ENCODE measurements at places on chromosomes 1 and 21.

DNA sequence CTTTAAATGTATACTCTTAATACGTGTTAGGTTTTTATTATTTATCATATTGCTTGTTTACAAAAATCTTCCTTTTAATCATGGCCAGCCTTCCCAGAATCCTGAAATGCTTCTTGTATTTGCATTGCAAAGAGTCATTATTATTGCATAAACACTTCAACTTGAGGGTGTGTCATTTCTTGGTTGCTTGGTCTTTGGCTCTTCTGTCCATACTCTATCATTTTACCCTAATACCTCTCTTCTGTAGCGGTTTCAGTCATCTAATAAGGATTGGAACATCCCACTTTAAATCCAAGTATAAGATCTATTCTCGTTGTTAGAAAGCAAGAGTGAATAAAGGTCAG, 200.6 kb upstream of the CACYBP start:
- no peak for DNase-seq

DNA sequence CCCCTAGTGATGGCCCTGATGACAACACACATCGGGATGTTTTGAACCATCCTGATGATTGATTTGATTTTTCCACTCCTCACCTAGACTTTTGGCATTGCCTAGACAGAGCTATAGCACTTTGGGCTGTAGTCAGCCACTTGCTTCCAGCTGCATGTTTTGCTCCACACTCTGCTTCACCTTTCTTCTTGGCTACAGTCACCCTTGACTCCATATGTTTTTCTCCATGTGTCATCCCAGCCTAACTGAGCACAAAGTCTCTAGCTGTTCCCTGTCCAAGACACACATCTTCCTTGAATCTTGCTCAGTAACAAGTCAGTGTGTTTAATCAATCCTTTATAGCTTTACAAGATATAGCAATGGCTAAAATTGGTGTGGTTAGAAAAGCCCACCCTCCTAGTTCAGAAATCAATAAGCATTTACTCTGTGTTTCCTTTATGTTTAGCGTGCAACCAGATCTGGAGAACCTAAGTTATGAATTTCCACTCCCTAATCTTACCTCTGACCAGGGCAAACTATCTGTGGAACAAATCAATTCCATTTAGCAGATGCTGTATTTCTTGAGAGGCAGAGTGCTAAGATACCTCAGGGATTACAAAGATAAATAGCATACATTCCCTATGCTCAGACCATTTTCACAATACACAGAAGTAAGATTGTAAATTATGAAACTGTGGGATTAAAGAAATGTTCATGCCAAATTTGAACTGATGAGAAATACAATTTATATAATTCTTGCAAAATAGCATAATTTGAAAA, 98.4 kb upstream of the LYPLAL1 start:
- no peak for DNase-seq

- no peak for DNase-seq
These were observed 25.7 kb downstream of the WARS2 start for GRCh38 chr1:119114786-119115185.

DNA sequence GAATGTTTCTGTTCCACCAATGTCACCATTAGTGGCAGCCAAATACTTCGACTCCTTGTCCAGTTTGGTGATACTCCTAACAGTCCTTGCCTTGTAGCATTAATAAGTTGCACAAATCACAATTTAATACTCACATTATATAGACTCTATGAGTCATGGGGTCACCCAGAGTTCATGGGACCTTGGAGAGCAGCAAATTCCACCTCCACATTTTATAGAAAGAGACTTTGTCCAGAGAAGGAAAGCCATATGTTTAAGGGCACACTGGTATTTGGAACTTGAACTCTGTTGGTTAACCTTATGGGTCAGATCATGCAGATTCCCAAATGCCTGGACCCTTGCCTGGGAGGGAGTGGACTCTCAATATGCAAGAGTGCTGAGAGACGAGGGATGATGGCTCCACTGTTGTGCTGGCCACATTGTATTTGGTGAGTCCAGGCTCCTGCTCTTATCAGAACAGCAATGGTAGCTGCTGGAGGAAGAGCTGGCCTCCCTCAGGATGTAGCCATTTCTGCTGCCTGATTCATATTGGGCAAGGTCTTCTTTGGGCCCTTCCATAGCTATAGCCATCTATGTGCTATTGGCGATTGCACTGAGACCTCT, 30.6 kb downstream of the DNAJC6 start:
- DNase-seq, result no peak

DNA sequence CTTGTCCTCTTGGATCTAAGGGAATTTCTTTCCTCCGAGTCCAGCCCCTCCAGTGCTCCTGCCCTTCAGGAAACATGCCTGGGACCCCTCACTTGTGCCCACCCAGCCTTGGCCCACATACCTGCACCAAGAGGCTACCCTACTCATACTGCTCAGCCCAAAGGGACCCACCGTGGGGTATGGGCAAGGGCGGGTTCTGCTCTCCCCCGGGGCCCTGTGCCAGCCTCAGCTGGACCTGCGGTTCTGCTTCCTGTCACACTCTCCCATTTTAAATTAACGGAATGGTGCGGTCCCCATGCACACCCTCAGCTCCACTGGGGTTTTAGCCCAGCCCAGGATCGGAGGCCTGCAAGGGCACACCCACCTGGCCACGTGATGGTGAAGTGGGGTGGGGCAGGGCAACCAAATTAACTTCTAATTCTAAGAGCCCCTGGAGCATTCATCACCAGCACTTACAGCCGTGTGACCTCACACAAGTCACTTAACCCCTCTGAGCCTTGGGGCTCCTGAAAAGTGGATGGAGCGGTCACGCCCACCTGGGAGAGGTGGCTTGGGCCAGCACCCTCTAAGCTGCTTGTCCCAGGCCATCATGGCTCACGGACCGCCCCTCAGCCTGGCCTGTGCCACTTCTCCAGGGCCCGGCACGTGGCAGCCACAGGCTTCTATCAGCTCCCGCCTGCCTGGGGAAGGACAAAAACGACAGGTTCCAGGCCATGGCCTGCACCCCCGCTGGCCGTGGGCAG, 28.3 kb downstream of the TP73 start:
- DNase-seq, result no peak

DNA sequence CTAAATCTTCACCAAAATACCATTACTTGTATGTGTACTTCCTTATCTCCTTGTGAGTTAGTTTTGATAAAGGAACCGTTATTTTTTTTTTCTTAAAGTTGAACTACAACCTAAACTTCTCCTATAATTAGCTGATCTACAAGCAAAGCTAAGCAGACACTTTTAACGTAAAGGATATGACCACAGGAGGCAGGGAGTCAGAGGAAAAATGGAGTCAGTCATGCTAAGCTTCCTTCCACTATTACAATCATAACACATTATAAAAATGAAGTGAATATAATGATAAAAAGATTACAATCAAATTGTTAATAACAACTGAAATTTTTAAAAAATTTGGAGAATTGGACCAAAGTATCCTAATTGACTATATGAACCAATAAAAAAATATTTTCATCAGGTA, 892.6 kb downstream of the KCNT2 start:
- DNase-seq, result no peak

GRCh38 chr1:111598544-111598943, 21.0 kb upstream of the RAP1A start:
- DNase-seq, result no peak

GRCh38 chr1:116577759-116578314, 7.0 kb upstream of the CD58 start:
- no peak for DNase-seq

GRCh38 chr1:178495158-178495557, 1.6 kb downstream of the CLEC20A start:
- no peak for DNase-seq

GRCh38 chr21:19553919-19554615, 1150.5 kb upstream of the TMPRSS15 start:
- DNase-seq, result no peak

All from T-helper 2 cell (primary cell).